ENCODE measurements at places on chromosomes 5 and 9.

- no peak for DNase-seq
Observed at GRCh38 chr9:69120380-69121154, 53.5 kb upstream of the TJP2 start.

GRCh38 chr9:127770583-127770904 is 7.9 kb downstream of the SH2D3C start:
- DNase-seq: no peak

DNA sequence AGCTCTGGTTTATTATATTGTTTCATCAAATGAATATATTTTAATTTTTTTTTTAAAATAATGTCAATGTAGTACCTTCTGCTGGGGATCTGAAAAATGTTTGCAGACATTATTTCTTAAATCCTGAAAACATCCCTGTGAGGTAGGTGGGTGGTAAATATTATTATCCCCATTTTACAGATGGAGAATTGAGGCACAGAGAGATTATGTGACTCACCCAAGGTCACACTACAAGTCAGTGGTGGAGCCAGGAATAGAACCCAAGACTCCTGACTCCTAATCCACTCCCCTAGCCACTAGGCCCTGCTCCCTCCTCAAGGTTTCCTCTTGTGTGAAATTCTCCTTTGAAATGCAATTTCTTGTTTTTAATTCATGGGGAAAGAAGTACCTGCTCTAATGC is 171.4 kb downstream of the NIPBL start:
- no peak for DNase-seq

- DNase-seq: no peak
Observed at GRCh38 chr5:10355071-10355889, 1.8 kb downstream of the MARCHF6 start.

DNA sequence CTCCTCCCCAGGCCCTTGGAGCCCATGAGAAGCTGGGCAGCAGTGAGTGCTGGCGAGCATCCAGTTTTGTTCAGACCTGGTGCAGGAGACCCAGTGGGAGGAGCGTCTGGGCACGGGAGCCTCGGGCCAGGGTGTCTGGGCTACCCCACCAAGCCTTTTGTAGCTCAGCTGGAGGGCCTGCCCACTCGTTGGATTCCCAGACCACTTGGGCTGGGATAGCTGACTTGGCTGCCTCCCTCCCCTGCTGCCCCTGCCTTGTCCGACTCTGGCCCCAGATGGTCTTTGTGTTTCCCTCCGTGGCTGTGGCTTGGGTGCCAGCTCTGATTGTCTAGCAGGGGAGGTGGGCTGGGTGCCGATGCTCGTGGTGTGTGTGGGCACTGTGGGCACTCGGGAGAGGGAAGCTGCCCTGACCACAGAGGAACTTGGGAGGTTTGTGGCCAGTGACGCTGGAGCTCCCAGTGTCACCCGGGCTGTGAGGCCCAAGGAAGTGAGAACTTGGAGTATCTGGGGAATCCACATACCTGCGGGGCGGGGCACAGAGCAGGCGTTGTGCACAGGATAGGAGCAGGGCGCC is 47.3 kb downstream of the WNK2 start:
- DNase-seq: no peak

DNA sequence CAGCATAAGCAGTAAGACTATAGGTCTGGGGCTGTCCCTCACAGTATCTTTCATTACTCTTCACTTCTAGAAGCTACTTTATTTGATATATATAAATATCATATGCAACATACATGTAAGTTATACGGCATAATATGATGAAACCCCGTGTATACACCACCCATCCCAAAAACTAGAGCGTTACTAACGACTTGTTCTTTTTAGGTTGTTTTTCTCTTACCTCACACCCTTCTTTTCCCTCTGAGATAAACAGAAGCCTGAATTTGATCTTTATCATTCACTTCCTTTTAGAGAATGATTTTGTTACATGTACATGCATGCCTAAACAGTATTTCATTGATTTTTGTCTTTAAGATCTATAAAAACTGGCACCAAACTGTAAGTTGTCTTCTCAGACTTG is 3.7 kb downstream of the TRMO start:
- no peak for DNase-seq

DNA sequence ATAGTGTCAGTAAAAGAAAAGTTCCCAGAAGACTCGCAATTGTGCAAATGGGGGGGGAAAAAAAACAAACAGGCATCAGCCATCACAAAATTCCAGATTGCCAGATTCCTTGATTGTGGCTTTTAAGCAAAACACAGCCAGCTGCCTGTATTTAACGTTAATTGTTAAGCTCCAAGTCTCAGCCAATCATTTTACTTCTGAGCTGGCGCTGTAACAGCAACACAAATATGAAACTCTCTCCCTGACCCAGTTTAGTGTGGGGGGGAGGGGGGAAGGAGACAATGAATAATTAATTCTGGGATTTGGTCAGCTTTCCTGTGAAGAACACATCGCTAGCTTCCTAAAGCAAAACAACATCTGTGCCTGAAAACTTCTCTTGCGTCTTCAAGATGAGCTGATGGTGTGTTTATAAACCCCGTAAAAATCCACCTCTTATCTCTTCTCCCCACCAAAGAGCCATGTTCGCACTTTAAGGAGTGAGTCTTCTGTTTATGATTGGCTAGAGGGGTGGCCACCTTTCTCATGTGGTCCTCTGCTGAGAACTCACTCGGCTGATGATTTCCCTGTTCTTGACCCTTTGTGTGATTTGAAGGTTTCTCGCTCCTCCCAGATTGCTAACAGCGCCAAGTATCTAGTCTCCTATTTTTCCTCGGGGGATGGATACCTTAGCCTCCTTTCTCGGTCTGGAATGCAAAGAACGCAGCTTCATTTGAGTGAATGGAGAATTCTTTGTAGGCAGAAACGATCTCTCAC is 160.2 kb upstream of the DAPK1 start:
- DNase-seq: no peak

DNA sequence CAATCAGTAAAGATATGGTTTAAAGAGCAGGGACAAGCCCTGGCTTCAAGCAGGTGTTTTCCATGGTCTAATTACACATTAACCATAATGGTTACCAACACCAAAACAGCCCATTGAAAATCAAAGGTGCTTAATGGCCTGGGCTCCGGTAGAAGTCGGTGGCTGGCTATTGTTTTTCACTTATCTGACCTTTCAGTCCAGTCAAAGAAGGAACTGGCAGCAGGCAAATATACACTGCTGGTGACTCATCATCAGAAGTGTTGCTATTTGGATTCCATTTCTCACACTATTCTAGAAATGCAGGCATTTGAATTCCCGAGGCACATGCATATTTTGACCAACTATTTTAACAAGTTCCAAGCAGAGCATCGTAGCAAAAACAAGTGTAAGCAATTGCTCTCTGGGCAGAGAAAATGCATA is 26.3 kb upstream of the GABRP start:
- no peak for DNase-seq

GRCh38 chr5:37869216-37869615 is 29.4 kb upstream of the GDNF start:
- DNase-seq: no peak

DNA sequence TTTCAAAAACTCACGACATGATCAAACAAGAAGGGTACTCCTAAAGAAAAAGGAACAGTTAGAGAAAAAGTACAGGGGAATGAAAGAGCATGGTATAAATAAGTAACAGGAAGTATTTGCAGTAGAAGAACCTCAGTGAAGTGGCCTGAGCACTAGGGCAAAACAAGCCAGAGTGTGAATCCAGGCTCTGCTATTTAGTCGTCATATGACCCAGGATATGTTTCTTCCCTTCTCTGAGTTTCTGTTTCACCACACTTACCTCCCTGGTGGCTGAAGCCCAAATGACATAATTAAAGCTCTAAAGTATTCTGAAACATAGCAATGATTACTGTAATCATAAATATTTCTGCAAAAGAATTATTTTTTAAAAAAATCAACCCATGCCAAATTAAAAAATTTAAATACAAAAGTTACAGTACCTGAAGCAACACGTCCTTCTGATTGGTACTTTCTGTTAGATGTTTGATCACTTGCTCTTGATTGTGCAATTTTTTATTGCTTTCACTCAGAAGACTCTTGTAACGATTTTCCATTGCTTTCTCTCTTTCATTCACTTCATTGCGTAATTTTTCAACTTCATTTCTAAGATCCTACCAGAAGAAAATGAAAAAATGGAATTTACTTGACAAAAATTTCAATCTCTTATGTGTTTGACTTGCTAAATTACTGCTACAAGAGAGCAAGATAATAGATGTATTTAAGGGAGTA is 88.9 kb downstream of the CDK5RAP2 start:
- DNase-seq: no peak

DNA sequence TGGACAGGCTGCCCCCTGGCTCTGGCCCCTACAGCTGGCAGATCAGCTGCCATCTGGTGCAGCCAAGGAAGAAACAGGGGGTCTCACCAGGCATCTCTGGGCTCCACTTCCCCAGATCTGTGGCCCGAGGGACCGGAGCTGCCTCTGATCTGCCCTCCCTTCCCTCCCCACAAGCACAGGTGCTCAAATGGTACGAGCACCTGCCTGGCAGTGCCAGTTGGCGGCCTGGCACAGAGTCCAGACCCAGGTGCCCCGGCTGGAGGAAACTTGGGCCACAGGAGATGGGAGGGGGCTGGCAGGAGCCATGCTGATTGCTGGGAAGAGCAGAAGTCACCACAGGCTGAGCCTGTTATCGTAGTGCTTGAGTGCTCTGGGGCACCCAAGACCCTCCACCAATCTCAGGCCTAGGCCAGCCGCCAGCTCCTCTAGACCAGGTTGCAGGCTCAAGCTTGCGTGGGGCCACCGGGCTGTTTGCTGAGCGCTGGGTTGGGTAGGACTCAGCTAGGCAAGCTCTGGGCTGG is 5.0 kb upstream of the CAMK2A start:
- DNase-seq: no peak
